ENCODE measurements at places on chromosomes 11 and 22. TPM values are rescaled to one million over a fixed set of nuclear protein-coding genes. Genes with fewer than 3 reads are reported as not detected.
A peak's percentile ranks its signal among the peaks of the same experiment; 100 is the strongest.

- no peak overlapping the region for H3K27ac ChIP-seq
- peaks cover 14% of the 10 kb centered on the region for H3K36me3 ChIP-seq
- peaks cover 9% of the 10 kb centered on the region for H3K4me1 ChIP-seq
These were observed 23.5 kb downstream of the TBRG1 start for GRCh38 chr11:124646148-124646547.

DNA sequence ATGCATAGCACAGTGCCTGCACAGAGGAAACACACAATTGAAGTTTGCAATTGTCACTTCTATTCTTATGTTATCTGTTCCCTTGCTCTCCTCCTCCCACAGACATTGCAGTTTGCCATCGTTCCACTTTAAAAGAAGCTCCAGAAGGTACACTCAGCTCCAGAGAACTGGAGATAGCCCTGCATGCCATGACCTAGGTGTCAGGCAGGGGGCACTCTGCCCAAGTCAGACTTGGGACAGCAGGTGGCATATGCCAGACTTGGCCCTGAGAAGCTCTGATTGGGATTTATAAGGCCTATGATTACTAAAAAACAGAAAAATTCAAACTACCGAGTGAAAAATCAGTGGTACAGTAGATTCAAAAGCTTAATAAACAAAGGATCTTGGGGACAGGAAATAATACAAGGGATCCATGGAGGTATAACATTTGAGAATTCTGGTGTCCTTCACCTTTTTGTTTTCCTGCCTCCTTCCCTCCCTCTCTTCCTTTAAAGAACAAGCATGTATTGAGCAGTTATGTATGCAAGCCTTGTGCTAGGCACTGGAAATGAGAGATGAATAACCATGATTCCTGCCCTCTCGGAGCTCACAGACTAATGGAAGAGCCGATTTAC lies 40.0 kb downstream of the TENM4 start:
- DNase-seq, result no peak
- no peaks in the 10 kb centered on the region for H3K36me3 ChIP-seq

DNA sequence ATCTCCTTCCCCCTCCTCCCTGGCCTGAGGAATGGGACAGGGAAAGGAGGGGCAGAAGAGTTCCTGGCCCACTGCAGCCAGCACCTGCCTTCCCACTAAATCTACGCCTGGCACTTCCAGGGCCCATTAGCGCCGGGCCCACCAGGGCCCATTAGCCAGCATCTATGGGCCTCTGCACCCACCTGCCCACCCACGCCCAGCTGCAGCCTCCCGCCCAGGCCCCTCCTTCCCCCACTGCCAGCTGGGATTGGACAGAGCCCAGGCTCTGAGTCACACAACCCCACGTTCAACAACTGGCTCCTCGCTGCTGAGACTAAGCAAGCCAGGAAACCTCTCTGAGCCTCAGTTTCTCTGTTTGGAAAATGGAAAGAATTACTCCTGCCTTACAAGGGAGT lies 48.7 kb downstream of the CYTH4 start:
- peaks cover 3% of the 10 kb centered on the region for H3K4me1 ChIP-seq
- H3K36me3 ChIP-seq, result no peaks in the 10 kb centered on the region
- no peak overlapping the region for H3K4me3 ChIP-seq
- no peak overlapping the region for H3K27ac ChIP-seq
- H3K27me3 ChIP-seq, result peaks cover 4% of the 10 kb centered on the region
- DNase-seq, result no peak

DNA sequence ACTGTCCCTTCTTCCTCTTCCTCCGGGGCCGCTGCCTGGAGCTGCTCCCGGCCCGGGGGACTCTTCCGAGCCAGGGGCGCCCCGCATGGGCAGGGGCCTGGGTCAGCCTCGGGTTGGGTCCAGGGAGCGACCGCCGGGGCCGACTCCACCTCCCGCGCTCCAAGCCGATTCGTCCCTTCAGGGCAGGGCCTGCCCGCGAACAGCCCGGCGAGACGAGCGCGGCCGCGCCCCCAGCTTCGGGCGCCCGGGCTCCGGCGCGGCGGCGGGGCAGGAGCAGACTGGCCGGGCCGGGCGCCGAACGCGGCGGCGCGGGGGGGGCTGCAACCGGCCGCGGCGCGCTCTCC lies at the start of gene LARGE1:
TSS of gene LARGE1 (minus strand) at position 280 of the 344 bp plus-strand sequence.
- DNase-seq, result no peak
- H3K27ac ChIP-seq, result peak within 1 kb of the TSS; percentile 91
- peak within 1 kb of the TSS; percentile 95 for H3K4me3 ChIP-seq
- no peaks in the 10 kb centered on the region for H3K36me3 ChIP-seq
- H3K27me3 ChIP-seq, result no peaks in the 10 kb centered on the region

DNA sequence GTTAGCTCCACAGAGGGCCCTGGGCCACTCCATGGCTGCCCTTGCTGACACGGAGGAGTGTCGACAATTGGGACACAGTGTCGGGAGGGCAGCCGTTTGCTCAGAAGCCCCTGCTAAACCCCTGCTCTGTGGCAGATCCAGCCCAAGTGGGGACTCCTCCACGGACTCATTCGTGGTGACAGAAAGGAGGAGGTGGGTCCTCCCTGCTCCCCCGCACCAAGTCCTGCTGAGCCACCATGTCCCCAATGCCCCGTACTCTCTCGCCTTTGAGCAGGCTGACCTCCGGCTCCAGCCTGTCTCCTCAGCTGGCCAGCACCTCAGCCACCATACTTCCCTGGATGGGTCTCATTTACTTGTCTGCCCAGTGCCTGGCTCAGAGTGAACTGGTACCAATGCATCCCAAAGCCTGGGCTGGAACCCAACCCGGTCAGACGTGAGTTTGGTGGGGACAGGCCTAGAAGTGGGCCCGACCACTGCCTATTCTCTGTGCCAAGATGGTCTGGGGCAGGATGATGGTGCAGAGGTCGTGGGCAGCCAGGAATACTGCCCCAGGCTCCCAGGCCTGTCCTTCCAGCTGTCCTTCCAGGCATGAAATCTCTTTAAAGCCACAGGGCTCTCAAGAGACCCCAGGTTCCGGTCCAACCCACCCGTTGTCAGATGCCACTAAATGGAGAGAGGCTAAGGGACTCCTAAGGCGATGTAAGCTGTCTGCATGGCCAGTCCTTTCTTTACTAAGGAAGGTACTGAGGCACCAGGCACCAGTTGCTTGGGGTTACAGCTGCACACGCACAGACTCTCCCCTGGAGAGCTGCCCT lies 4.3 kb downstream of the CBX6 start:
- DNase-seq, result no peak
- peaks cover 39% of the 10 kb centered on the region for H3K36me3 ChIP-seq
- H3K4me3 ChIP-seq, result no peak overlapping the region
- peaks cover 89% of the 10 kb centered on the region for H3K4me1 ChIP-seq

GRCh38 chr11:69008737-69009440 lies 4.2 kb downstream of the MRGPRF start:
- no peaks in the 10 kb centered on the region for H3K27me3 ChIP-seq
- peaks cover 28% of the 10 kb centered on the region for H3K36me3 ChIP-seq
- peak; percentile 96 for DNase-seq
- H3K4me1 ChIP-seq, result peaks cover 96% of the 10 kb centered on the region
- peak overlapping the region; percentile 95 for H3K27ac ChIP-seq

DNA sequence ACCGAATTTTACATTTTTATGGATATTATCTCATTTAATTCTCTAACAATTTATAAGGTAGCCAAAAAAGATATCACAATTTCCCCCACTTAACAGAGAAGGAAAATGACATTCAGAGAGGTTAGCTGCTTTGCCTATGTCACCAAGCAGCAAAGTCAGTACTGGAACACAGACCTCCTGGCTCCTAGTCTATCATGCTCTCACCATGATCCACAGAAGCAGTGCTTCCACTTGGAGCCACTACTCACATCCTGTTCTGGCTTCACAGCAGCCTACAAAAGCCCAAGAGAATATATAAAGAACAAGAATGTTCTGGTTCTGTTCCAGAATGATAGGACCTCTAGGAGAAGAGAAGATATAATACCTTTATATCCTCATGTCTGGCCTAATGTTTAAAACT lies 59.5 kb upstream of the SCUBE2 start:
- no peak overlapping the region for H3K27ac ChIP-seq
- H3K4me3 ChIP-seq, result no peak overlapping the region
- no peaks in the 10 kb centered on the region for H3K27me3 ChIP-seq
- DNase-seq, result no peak

GRCh38 chr22:49214976-49215375 lies 612.7 kb downstream of the BRD1 start:
- no peaks in the 10 kb centered on the region for H3K36me3 ChIP-seq
- no peak overlapping the region for H3K27ac ChIP-seq
- H3K27me3 ChIP-seq, result no peaks in the 10 kb centered on the region
- DNase-seq, result no peak
- no peak overlapping the region for H3K4me3 ChIP-seq
- no peaks in the 10 kb centered on the region for H3K4me1 ChIP-seq

DNA sequence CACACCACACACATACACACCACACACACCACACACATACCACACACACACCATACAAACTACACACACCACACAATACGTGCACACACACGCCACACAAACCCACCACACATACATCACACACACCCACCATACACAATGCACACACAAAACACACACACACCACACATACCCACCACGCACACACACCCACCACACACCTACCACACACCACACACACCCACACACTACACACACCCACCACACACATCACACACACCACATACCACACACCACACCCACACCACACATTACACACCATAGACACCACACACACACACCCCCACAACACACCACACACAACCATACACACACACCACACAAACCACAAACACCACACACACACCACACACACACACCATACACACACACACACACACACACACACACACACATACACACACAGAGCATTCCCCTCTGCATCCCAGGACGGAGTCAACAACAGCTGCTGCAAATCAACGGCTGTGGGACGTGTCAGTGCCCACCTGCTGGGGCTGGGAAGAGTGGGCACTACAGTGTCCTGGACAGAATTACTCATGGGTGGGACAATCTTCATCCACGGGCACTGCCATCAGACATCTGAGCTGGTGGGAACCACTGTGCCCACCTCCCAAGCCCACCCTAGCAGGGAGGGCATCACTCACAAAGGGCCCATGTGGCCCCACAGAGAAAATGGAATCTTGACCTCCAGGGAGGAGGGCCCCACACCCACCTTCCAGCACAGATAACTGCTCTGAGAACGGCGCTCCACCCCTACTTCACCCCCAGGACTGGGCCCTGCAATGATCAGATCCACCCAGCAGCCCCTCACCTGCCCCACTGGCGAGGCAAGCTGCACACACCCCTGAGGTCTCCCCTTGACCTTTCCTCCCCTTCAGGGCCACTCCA lies 8.4 kb downstream of the TP53I11 start:
- H3K4me1 ChIP-seq, result peaks cover 54% of the 10 kb centered on the region
- H3K27me3 ChIP-seq, result no peaks in the 10 kb centered on the region
- no peaks in the 10 kb centered on the region for H3K36me3 ChIP-seq
- no peak for DNase-seq
- no peak overlapping the region for H3K4me3 ChIP-seq
- no peak overlapping the region for H3K27ac ChIP-seq

The ACRV1 gene
- not detected for total RNA-seq

The APOL5 gene
- total RNA-seq, result not detected

The OR52I2 gene
- total RNA-seq, result not detected
